ENCODE measurements at places on chromosomes 5 and 9.
A peak's percentile ranks its signal among the peaks of the same experiment; 100 is the strongest.

DNA sequence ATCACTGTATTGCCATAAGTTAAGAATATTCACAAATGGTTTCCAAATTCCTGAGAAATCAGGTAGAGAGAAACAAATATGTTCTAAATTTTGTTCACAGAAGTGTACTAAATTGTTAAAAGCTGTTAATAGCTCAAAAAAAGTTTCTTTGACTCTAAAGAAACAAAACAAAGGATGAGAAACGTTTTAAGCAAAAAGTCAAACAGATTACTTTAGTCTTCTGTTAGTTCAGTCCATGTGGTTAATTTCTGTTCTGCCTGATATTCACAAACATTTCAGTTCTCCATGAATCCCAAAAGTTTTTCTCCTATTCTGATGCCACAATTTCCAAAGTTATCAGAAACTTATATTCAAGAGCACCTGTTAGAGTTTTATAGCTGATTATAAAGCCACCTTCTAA is 7.7 kb upstream of the FANCC start:
- no peak for DNase-seq

GRCh38 chr9:95225076-95225725 is 92.3 kb downstream of the FANCC start:
- DNase-seq, result no peak

DNA sequence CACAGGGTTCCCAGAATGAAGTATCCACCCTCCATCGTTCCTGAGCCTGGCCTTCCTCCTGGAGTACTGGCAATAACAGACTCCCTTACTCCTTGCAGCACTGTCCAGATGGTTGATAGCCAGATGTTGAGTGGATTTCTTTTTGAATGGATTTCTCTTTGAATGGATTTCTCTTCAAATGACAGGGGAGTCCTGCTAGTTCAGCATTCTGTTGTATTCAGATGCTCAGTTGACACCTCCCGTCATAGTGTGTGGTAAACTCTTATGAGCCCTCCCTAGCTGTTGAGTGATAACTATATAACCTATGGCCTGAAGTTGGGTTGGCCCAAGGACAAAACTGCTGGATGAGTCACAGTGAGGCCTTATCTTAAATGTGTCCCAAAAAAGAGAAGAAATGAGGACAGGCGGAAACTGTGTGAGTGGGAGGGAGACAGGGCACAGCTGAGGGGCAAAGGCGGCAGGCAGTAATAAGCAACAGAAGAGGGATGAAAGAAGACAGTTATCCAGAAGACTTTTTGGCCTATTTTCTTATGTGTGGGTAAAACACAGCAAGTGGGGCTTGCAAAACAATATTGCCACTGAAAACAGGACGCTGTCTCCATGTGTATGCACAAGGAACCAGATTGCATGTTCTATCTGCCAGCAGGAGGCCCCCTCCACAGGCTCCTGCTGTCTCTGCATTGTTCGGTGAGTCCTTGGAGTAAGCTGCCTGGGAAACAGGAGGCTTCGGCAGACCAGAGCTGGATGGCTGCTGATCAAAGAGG is 209.5 kb upstream of the S1PR3 start:
- peak; percentile 78 for DNase-seq

GRCh38 chr9:29691758-29692407 is 2118.6 kb upstream of the C9orf72 start:
- DNase-seq, result no peak

DNA sequence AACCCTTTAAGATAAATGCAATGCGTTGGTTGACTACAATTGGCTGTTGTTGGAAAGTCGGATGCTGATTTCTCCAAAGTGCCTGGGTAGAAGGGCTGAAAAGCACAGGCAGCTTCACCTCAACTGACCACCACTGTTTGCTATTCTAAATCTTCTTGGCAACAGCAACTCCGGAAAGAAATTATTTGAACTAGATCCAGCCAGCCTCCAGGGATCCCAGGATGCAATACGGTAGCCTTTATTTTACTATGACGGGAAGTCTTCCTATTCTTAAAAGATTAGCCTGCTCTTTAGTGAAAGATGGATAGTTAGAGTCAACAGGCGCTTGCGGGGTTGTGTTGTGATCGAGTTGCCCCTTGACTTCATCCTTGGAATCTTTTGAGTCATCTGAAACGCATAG is 78.6 kb upstream of the KLF9 start:
- no peak for DNase-seq

GRCh38 chr5:32605766-32606152 is 20.4 kb downstream of the SUB1 start:
- no peak for DNase-seq

- DNase-seq, result no peak
Observed at GRCh38 chr5:1315709-1316587, 21.1 kb upstream of the TERT start.

- DNase-seq, result peak; percentile 32
Observed at GRCh38 chr5:2534251-2534650, 217.2 kb downstream of the IRX2 start.

- no peak for DNase-seq
Observed at GRCh38 chr5:120872297-120872696, 408.2 kb downstream of the PRR16 start.

DNA sequence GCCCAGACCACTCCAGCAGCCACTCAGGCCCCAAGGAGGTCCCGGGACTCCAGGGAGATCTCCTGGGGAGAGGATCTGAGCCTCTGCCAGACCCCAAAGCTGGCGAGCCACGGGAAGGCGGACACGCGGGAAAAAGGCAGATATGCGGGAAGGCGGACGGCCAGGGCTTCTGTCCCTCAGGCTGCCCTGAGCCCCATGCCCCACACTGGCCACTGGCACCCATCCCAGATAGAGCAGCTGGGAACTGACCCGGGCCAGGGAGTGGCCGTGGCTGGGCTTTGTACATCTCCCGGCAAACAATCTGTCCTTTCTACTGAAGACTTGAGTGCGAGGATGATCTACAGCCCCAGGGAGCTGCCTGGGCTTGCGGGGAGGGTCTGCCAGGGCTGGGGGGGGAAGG is 21.1 kb upstream of the NOTCH1 start:
- no peak for DNase-seq

DNA sequence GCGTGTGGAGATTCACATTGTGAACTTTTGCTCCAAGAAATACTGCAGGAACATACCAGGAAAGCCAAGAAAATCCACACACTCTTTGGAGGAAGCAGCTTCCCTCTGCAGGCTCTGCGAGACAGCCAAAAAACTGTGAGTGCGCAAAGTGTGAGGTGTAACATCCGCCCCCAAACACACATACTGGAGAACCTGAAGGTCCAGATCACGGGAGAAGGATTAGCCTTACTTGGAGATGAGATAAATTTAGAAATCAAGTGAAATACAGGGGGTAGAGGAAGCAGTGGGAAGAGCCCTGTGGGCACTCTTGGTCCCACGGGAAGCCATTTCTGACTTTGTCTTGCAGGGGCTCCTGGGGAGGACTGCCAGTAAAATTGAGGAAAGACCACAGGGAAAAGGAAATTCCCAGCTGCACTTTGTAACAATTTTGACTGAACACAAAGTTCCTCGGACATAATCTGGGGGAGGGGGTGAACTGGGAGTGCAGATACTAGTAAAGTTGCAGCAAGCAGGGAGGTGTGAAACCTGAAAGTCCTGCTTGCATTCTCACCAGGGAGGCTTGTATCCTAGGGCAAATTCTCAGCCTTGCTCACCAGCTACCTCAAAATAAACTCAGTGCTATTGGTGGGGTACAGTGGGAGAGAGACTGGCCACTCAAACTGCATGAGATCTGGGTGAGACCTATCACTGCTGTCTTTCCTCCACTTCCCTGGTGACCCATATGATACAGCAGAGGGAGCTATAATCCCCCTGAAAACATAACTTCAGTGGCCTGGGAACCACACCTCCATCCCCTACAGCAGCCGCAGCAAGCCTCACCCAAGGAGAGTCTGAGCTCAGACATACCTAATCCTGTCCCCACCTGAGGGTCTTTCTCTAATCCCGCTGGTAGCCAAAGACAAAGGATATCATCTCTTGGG is 109.1 kb downstream of the ALDH1A1 start:
- DNase-seq, result no peak

DNA sequence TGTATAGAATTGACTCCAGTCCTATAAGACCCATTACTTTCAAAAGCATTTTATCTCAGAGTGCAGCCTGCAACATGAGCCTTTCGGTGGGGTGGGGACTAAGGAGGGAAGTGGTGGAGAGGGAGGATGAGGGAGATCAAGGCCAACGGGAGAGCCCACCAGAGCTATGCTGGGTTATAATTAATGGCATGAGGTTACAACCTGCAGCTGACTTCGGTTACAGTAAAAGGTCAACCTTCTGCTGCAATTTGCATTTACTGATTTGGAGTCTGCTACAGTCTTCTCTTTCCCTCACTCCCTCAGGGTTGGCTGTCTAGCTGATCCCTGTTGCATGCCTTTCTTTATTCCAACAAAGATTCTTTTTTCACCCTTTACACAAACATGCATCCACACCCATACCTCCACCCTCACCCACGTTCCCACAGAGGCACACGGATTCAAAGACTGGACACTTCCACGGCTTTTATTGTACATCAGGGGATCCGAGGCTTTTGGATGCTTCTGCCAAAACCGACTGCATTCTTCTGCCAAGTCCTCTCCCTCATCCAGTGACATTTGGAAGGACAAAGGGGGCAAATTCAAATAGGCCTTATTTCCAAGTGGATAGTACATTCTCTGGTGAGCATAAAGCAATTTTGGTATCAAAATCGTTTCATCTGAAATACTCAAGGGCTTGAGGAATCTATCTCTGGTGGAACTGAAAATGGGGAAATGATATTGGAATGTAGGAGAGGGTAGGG is 381.2 kb downstream of the NFIB start:
- DNase-seq, result no peak

DNA sequence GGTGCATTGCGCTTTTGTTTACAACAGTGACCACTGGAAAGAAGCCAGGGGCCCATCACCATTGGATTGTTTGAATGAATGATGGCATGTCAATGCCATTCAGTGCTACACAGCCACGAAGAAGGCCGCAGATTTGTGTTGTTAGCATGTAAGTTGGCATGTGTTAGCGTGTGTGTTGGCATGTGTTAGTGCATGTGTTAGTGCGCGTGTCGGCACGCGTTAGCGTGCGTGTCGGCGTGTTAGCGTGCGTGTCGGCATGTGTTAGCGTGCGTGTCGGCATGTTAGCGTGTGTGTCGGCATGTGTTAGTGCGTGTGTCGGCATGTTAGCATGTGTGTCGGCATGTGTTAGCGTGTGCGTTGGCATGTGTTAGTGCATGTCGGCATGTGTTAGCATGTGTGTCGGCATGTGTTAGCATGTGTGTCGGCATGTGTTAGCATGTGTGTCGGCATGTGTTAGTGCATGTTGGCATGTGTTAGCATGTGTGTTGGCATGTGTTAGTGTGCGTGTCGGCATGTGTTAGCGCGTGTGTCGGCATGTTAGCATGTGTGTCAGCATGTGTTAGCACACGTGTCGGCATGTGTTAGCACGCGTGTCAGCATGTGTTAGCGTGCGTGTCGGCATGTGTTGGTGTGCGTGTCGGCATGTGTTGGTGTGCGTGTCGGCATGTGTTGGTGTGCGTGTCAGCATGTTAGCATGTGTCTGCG is 15.3 kb upstream of the ANKRD33B start:
- no peak for DNase-seq

- no peak for DNase-seq
Observed at GRCh38 chr5:37951946-37952721, 112.3 kb upstream of the GDNF start.

DNA sequence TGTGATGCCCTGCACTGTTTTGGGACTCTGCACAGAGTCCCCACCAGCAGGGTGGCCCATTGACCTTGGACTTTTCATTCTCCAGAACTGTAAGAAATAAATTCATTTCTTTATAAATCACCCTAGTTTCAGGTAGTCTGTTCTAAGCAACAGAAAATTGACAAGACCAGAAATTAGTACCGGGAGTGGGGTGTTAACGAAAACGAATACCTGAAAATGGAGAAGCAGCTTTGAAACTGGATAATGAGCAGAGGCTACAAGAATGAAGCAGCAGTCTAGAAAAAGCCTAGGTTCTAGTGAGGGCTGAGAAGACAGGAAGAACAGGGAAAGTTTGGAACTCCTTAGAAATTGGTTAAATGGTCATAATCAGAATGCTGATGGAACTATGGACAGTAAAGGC is 2.1 kb upstream of the MCC start:
- DNase-seq, result no peak

DNA sequence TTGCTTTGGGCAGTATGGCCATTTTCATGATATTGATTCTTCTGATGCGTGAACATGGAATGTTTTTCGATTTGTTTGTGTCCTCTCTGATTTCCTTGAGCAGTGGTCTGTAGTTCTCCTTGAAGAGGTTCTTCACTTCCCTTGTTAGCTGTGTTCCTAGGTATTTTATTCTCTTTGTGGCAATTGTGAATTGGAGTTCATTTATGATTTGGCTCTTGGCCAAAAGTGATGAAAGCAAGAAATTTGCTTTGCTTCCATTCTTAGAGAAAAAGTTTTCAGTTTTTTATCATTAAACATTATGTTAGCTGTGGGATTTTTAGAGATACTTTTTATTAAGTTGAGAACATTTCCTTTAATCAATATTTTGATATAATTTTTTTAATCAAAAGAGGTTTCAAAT is 203.5 kb downstream of the TAF11L14 start:
- DNase-seq, result no peak

- no peak for DNase-seq
Observed at GRCh38 chr9:131252120-131252519, 24.2 kb downstream of the FAM78A start.

DNA sequence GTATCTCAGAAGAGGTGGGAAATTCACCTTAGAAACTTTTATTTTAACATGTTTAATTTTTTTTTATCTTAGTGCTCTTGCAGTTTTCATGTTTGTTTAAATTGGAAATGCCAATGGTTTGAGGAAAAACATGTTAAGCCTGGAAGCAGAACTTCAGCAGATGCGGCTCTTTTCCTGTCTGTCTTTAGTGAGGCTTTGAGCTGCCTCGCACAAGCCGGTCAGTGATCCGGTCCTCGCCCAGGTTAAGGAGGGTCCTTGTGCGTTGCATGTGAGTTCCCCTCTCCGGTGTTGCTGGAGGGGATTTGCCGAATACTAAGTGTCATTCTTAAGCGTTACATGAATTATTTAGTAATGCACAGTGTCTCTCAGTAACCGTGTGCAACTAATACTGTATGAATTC is 9.4 kb upstream of the PLEKHG4B start:
- DNase-seq, result peak; percentile 40

DNA sequence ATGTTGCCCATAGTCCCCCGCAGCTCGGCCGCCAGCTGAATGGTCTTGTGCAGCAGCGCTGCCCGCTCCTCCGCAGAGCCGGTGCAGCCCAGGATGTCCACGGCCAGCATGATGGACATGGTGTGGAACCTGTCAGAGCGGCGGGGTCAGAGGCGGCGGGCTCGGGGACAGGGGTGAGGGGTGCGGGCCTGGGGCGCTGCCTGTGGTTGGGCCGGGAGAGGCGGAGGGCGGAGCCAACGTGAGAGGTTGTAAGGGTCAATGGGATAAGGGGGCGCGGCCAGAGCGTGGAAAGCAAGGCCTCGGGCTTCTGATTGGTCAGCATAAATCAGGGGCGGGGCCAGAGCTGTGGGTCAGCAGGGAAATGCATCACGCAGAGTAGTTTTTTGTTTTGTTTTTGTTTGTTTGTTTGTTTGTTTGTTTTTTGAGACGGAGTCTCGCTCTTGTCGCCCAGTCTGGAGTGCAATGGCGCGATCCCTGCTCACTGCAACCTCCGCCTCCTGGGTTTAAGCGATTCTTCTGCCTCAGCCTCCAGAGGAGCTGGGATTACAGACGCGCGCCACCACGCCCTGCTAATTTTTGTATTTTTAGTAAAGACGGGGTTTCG is 6.8 kb upstream of the TOR2A start:
- no peak for DNase-seq

- DNase-seq, result no peak
Observed at GRCh38 chr5:169265888-169266287, 35.1 kb downstream of the SLIT3 start.
